HFFc6 (cell line): ENCODE measurements at places on chromosomes 11 and 22.

DNA sequence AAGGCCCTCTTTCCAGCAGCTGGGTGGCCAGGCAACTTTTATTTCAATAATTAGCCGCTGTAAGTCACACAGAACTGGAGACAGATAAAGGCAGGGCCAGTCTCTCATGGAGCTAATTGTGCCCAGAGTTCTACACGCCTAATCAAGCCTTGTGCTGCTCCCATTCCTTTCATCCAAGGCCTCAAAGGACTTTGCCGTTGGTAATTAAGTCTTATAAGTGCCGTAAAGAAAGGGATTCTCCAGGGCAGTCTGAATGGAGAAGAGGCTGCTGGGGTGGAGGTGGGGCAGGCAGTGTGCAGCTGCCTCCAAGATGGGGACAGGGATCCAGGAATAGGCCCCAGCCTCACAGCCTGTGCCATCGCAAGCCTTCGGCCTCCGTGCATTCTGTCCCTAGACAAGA, 357.9 kb downstream of the TENM4 start:
- no peak for DNase-seq

- DNase-seq = no peak
Observed at GRCh38 chr22:49676230-49676629, 151.4 kb downstream of the BRD1 start.

- DNase-seq = no peak
Observed at GRCh38 chr11:108316061-108316460, 93.2 kb downstream of the ATM start.

DNA sequence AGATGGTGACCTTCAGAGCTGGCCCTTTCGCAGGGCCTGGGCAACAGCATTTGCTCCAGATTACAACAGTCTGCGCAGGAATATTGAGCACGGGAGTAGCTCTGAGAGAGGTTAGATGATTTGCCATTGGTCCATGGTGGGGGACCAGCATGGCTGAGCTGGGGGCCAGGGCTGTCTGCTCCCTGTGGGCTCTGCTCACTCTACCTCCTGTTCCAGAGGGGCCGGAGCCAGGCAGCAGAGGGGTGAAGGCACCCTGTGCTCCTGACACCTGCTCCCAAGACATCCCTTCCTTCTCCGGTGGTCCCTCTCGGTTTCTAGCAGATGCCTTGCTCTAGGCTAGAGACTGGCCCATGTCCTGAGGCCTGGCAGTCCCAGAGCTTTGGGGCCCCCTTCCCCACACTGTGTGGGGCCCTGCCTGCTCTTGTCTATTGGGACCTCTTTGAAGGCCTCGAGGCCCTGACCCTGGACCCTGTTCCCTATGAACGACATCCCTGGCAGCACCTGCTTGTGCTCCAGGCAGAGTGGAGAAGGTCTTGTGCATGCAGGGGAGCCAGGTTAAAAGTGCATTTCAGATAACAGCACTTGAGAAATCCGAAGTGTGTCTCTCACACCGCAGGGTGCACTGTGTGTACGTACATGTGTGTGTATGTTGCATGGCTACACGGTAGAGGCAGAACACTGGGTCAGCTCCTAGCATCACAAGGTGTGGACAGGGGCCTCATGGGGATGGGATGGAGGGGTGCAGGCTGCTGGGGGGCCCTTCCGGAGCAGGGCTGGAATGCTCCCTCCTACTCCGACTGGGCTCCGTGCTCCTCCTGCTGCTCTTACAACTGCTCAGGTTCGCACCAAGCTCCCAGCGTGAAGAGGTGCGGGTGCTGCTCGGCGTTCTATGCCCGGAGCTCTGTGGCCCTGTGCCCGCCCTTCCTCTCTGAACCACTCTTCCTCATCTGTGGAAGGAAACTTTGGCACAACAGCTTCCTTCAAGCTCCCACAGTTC, 123.3 kb upstream of the B3GAT1 start:
- DNase-seq = no peak

GRCh38 chr11:107653076-107653475, 58.8 kb downstream of the SLN start:
- DNase-seq = no peak

GRCh38 chr11:31542862-31543261, 33.3 kb downstream of the ELP4 start:
- DNase-seq = no peak

- DNase-seq = no peak
Observed at GRCh38 chr22:35622191-35622913, 5.2 kb upstream of the MB start.

- no peak for DNase-seq
Observed at GRCh38 chr11:2540223-2540991, 95.6 kb downstream of the KCNQ1 start.

DNA sequence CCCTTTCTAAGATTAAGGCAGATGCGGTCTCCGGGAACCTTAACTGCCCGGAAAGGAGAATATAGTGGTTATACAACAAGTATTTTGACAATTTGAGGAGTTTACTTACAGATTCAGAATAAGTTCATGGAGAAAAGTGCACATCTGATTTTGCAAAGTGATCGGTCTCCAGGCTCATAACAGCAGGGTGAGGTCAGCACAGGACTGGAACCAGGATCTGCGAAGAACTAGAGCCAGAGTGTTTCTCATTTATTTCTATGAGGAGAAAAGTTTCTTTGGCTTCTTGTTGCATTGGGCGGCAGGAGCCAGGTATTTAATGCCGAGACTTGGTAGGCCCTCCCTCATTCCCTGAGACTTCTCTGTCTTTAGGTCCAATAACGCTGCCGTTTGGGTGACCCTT, 3.7 kb downstream of the ADAMTS15 start:
- DNase-seq = no peak

GRCh38 chr11:61534025-61534932, 25.7 kb downstream of the LRRC10B start:
- no peak for DNase-seq

DNA sequence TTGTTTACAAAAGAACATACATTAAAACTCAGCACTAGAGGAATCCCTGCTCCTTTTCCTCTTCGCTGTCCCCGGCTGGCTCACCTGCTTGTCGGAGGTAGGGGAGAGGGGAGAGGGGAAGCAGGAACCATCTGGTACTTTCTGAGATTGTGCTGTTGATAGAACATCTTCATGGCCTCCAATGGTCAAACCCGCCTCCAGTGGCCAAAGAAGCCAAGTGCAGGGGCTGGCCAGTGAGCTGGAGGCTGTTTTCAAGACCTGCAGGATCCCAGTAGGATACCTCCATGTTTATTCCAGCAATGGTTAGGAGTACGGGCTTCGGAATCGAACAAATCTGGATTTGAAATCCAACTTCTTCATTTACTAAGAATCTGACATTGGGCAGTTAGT, 92.6 kb downstream of the PKNOX2 start:
- no peak for DNase-seq

- peak; percentile 74 for DNase-seq
Observed at GRCh38 chr11:126257764-126258163, 10.9 kb downstream of the SRPRA start.

DNA sequence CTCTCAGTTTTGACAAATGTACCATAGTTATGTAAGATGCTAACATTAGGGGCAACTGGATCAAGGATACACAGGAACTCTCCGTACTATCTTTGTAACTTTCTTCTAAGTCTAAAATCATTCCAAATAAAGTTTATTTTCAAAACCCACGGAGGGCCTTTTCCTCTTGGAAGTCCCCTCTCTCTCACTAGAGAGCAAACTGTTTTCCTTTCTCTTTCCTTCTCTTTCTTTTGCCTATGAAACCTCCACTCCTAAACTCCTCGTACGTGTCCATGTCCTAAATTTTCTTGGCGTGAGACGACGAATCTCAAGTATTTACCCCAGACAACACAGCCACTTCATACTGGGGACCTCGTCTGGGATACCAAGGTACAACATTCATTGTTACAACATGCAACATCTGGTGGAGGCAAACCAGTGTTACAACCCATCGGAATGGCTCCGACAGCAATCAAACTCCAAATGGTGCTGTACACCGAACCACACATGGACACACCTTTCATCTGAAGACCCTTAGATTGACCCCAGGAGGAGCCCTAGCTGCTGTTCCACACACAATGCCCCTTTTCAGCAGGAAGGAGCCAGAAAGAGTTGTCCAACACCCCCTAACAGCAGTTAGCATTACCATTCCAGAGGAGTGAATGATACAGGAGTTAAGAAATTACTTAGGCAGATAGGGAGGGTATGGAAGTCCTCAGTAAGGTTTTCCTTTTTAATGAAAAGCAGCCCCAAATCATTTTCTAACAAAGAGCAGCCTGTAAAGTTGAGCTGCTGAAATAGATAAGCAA, 108.1 kb downstream of the SGSM3 start:
- no peak for DNase-seq

GRCh38 chr11:100719809-100720221, 32.7 kb downstream of the ARHGAP42 start:
- peak; percentile 74 for DNase-seq

GRCh38 chr11:49208006-49208721, at the start of gene FOLH1:
Gene FOLH1 (minus strand): TSS chr11:49208602. CDS start chr11:49208409, 193 bp downstream.
- no peak for DNase-seq

DNA sequence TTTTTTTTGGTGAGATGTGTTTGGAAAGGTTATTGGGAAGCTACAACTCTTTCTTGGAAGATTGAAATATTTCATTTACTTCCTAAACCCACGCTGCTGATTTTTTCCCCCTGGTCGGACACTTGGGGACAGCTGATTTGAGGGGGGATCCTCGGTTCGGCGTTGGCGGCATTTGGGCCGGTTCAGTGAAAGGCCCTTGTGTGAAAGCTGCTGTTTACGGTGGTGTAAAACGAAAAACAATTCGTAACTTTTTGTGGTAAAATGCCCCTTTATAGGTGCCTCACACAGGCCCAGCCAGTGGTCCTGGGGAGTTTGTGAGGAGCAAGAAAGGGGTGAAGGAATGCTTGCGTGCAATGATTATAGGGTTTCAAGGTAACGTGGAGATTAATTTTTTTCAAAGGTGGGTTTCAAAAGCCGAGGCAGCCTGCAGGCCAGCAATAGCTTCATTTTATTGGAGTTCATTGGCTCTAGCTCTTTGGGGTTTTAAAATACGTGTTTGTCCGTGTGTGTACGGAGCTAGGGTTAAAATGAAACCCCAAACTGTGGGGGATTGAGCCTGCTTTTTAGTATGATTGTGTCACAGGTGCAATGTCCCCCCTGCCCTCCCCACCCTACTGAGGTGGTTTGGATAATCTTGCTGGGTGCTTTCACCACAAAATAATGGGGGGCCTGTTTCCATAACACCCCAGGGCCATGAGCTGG, 77.2 kb upstream of the PPARA start:
- DNase-seq = no peak

GRCh38 chr11:130580372-130580771, 131.9 kb downstream of the ADAMTS15 start:
- DNase-seq = peak; percentile 51

DNA sequence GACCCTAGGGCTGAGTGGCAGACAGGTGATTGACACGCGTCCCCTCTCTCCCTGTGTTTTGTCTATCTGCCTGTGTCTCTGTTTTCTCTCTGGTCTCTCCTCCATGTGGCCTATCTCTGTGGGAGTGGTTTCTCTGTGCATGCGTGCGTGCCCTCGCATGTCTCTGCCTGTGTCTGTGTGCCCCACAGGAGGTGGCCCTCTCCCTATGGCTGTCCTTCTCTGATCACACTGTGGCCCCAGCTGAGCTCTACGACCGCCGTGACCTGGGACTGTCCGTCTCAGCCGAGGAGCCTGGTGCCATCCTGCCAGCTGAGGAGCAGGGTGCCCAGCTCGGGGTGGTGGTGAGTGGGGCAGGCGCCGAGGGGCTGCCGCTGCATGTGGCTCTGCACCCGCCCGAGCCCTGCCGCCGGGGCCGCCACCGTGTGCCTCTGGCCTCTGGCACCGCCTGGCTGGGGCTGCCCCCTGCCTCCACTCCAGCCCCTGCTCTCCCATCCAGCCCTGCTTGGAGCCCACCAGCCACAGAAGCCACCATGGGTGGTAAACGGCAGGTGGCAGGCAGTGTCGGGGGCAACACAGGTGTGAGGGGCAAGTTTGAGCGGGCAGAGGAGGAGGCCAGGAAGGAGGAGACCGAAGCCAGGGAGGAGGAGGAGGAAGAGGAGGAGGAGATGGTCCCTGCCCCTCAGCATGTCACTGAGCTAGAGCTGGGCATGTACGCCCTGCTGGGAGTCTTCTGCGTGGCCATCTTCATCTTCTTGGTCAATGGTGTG, 11.6 kb downstream of the TMEM132A start:
- DNase-seq = no peak

- no peak for DNase-seq
Observed at GRCh38 chr11:43697679-43698078, 17.1 kb downstream of the HSD17B12 start.

DNA sequence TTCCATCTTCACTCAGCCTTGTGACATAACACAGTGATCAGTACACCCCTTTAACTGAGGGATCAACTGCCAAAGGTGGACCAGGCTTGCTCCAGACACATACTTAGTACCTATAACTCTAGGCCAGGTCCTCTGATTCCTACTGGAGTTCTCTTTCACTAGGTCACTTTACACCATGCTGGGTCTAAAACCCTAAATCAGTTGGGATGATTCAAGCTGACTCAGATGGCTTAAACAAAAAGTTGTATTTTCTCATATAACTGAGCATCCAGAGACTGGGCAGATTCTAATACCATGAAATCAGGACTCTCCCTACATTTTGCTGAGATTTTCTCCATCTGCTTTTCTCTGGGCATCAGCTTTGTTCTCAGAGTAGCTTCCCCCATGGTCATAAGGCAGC, 26.0 kb upstream of the FLI1 start:
- peak; percentile 36 for DNase-seq

DNA sequence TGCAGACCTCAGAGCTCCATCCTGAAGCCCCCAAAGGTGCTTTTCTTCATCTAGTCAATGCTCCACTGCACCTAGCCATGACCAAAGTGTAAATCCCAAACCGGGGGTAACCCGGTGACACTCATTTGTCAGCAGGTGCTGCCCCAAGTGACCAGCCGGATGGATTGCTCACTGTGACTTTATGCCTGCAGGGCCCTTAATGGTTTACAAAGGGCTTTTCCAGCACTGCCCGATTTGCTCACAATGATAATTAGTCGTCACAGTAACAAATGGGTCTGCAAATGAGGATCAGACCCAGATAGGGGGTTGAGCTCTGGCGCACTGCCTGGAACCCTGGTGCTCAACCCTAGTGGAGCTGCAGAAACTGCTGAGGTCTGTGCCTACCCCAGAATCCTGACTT, 45.7 kb upstream of the CD5 start:
- DNase-seq = no peak
